ENCODE measurements at places on chromosomes 11 and 22. TPM values are rescaled to one million over a fixed set of nuclear protein-coding genes. Genes with fewer than 3 reads are reported as not detected.

DNA sequence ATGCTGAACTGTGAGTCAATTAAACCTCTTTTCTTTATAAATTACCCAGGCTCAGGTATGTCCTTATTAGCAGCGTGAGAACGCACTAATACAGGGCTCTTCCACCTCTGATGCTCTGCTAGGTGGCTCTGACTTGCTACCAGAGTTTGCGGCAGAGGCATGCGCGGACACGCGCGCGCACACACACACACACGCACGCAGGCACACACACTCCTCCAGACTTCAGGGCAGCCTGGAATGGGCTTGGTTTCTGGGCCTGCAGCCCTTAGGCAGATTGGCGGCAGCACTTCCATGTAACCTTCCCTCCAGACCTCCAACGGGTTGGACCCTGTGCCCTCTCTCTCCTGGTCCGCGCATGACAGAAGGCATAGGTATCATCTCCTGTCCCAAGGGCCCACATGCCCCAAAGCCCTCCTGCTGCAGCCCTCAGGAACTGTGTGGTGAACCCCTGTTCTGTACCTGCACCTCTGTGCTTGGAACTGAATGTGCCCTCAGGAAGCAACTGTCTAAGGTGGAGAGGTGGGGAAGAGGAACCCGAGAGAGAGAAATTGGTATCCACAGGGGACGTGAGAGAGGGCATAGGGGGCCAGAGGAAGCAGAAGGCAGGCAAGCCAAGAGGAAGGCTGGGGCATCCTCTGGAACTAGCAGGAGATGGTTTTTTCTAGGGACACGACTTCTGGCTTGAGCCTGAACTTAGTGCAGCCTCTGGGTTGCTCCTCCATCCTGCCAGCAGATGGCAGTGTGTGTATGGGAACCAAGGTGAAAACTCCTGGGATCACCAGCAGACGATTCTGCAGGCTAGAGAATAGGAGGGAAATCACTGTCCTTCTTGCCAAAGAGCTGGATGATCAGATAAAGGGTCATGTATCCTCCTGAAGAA lies 23.4 kb upstream of the RIC3 start:
- no peak for DNase-seq

- DNase-seq = no peak
Observed at GRCh38 chr22:34414467-34415440, 494.5 kb upstream of the LARGE1 start.

DNA sequence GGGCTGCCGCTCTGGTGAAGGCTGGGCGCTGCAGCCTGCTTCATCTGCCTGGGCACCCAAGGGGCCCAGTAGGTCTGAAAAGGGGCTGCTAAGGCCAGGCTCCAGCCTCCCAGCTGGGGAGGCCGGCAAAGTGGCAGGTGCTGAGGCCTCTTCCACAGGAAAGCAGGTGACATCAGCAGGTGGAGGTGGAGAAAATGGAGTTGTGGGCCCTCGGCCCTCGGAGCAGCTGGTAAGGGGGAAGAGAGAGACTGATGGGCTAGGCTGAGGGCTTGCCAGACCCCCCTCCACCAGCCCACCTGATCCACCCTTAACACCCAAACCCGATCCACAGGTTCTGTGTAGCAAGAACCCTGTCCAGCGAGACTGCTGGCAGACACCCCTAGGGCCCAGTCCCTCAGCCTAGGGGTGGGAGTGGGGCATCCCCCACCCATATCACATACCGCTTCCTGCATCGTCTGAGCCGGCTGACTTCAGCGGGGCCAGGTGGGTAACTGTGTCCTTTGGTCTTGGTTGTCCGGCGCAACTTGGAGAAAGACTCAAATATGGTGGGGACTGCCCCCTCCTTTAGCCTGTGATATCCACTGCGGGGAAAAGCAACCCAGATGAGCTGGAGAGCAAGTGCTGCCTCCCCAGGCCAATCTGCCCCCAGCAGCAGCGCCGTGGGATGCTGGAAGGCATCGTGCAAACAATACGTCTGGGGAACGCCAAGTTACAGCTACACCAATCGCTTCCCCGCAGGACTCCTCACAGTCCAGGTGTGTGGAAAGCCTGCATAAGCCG lies 1.5 kb downstream of the THAP7 start:
- DNase-seq = no peak

DNA sequence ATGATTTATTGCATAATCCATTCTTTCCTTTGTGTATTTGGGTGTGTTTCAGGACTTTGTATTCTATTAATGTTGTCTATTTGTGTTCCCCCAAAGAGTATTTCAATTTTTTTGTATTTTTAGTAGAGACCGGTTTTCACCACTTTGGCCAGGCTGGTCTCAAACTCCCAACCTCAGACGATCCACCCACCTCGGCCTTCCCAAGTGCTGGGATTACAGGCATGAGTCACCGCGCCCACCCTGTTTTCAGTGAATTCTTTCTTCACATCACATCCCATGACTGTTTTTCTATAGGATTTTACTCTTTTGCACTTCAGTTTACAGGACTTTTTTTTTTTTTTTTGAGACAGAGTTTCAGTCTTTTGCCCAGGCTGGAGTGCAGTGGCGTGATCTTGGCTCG lies 46.3 kb downstream of the RBX1 start:
- DNase-seq = no peak

DNA sequence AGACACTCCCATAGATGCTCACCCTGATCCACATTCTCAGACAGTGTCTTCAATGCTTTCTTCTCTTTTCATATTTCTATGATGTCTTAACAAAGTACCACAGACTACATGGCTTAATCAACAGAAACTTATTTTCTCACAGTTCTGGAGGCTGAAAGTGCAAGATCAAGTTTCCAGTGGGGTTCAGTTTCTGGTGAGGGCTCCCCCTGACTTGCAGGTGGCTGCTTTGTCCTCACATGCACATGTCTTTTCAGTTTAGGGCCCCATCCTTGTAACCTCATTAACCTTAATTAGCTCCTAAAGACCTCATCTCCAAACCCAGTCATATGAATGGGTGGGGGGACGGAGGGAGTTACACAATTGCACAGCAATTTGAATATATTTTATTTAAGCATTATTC lies 335.8 kb downstream of the AASDHPPT start:
- no peak for DNase-seq

GRCh38 chr22:45667486-45667885 lies 4.1 kb upstream of the ATXN10 start:
- DNase-seq = no peak

The TTC12 gene
- total RNA-seq = 21.9 TPM

The SLC22A8 gene
- total RNA-seq = not detected

The OR4P4 gene
- not detected for total RNA-seq

The SCGB1C1 gene
- total RNA-seq = not detected

The SESN3 gene
- 19.7 TPM for total RNA-seq

All from CD8-positive, alpha-beta memory T cell (primary cell).